ENCODE measurements at places on chromosomes 2 and 18.

GRCh38 chr2:37684809-37685208, 13.4 kb upstream of the CDC42EP3 start:
- DNase-seq: no peak

DNA sequence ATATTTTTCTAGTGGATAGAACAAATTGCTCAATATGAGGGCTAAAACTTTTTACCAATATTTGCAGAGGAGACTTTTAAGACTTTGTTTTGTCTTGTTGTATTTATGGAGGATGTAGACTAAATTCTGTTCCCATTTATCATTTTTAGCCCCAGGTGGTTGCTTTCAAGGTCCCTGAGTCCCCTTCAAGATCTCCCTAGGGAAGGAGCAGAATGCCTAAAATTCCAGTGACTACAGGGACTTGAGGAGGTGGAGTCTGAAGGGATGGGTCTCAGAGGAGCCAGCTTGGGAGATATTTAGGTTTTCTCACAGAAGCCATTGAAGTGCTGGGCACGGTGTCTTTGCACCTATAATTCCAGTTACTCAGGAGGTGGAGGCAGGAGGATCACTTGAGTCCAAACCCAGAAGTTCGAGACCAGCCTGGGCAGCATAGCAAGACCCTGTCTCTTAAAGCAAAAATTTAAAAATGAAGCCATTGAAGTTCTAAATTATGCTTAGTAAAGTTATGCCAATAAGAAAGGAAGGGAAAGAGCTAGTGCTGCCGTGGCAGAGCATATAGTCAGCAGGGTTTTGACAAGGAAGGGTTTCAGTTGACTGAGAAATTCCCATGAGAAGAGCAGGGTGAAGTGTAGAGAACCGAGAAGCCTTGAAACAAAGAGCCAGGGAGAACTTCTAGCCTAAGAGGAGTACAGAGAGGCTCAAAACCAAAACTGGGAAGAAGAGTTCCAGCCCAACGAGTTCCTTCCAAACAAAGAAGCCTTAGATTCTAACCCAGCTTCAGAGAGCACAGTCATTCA, 43.4 kb downstream of the COMMD1 start:
- DNase-seq: no peak

GRCh38 chr18:13289481-13290205, 71.1 kb downstream of the LDLRAD4 start:
- no peak for DNase-seq

- DNase-seq: no peak
These were observed 2.4 kb upstream of the DTNA start for GRCh38 chr18:34707670-34708069.

DNA sequence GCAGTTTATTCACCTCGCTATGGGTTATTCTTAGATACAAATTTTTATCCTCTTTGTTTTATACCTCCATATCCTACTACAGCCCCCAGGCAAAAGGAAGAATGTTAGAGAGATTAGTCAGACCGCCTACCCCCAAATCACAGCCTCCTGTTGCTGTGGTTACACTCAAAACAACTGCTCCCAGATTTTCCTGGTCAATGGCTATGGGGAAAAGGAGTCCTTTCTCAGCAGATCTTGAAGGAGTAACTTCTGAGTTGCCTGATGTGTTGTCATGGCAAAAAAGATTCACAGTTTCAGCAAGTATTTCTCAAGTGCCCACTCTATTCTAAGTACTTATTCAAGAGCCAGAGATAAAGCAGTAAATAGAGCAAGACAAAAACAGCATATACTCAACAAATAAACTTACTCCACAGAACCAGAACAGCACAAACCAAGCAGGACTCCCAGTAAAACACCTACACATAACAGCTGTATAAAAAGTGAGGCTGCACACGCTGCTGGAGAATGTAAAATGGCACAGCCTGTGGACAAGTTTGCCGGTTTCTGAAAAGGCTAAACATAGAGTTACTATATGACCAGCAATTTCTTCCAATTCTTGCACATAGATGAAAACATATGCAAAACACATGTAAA, 104.8 kb downstream of the NOL10 start:
- DNase-seq: no peak

GRCh38 chr2:147487286-147487977, 357.4 kb upstream of the ACVR2A start:
- DNase-seq: no peak

- DNase-seq: no peak
These were observed 84.6 kb downstream of the PLCL1 start for GRCh38 chr2:197889041-197889440.

DNA sequence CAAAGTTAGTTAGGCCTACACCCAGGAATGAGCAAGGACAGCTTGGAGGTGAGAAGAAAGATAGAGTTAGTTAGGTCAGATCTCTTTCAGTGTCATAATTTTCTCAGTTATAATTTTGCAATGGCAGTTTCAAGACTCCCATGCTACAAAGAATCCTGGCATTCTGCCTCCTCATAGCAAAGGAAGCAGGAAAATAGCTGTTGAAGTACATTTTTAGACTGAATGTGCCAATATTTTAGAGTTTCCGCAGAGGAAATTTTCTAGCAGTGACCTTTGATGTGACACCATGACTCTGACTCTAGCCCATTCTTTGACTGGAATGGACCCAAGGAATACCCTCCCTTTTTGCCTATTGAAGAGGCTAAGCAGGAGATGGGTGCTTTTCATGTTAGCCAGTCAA, 371.7 kb downstream of the PIK3C3 start:
- no peak for DNase-seq

DNA sequence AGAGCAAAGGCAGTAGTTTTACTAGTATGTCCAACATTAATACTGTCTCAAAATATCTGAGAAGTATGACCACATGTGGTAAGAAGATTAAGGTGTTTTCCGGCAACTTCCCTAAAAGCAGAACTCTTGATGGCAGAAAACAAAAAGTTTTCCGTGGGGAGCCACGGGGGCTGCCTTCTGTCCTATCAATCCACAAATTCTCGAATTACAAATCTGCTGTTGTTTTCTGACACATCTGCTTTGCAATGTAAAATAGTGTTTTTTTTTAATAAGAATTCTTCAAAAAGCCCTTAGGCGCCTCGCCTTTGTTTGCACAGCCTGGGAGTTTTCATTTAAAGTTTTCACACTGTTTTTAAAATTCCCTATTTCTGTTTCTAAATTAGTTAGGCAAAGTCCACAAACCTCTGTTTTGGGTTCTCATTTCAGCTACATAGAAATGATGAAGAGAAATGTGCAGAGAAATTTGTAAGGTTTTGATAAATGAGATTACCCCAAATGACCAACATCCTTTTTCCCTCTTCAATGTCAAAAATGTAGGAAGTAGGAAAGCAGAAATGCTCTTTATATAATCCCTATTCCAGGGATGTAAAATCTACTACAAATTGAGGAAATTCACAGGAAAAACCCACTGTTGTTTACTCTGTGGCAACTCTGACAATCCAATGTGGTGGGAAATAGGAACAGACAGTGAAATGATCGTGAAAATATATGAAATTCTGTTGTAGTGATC, 385.8 kb downstream of the ZEB2 start:
- DNase-seq: no peak

- DNase-seq: no peak
These were observed 74.0 kb upstream of the TEX51 start for GRCh38 chr2:126824663-126825062.

DNA sequence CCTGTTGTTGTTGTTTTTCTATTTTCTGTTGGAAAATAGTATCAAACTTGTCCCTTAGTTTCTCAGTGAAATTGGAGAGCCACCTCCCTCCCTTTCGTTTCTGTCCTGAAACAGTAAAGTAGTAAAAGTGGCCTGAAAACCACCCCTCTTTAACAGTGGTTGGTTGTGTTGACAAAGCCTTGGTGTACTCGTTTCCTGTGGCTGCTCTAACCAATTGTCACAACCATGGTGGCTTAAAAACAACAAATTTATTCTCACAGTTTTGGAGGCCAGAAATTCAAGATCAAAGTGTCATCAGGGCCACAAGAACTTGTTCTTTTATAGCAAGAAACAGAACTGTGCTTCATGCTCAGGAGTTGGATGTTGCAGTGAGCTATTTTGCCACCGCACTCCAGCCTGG, 4.0 kb upstream of the DYSF start:
- no peak for DNase-seq

DNA sequence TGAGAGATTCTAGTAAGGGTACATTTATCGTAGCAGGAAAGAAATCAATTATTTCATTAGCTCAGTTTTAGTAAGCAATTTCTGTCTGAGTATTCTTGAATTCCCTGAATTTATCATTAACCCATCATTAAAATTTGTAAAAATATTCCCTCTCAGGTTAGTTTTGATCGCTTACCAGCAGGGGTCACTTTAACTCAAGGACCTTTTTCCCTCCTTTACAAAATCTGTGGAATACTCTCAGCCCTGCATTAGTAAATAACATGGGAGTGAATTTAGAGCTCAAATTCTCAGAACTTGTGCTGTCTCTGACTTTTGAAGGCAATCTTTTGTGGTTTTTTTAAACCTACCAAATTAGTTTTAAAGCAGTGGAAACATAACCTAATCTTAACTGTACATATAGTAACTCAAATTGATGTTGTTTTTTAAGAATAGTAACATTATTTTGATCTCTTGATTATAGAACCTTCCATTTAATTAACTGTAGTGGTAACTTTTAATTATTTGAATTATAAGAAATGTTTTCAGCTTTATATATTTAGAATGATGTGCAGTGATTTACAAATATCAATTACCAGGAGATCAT, 97.2 kb downstream of the AGPS start:
- no peak for DNase-seq

GRCh38 chr2:212539072-212539880, 674 bp upstream of the ERBB4 start:
- no peak for DNase-seq

- DNase-seq: no peak
These were observed 34.5 kb upstream of the ARL5A start for GRCh38 chr2:151862700-151863099.

GRCh38 chr2:19226386-19226785, 132.0 kb downstream of the OSR1 start:
- DNase-seq: no peak

GRCh38 chr18:23585897-23586248, 433 bp downstream of the NPC1 start:
- no peak for DNase-seq

DNA sequence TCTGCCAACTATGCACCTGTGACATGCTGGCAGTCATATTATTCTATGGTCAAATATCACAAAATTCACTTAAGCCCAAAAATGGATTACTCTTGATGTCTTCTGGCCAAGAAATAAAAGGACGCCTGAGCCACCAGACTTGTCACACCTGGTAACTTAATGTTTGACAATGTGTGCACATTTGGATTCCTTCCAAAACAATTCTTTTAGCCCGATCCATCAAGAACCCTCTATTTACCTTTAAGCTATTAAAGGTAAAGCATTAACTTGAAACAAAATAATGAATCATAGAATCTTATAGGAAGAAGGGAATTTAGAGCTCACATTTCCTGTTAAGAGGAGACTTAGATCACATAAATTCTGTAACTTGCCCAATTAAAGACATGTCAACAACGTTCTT, 46.5 kb upstream of the NFU1 start:
- DNase-seq: no peak

- no peak for DNase-seq
These were observed 681.6 kb upstream of the KLHL29 start for GRCh38 chr2:22703286-22703920.

DNA sequence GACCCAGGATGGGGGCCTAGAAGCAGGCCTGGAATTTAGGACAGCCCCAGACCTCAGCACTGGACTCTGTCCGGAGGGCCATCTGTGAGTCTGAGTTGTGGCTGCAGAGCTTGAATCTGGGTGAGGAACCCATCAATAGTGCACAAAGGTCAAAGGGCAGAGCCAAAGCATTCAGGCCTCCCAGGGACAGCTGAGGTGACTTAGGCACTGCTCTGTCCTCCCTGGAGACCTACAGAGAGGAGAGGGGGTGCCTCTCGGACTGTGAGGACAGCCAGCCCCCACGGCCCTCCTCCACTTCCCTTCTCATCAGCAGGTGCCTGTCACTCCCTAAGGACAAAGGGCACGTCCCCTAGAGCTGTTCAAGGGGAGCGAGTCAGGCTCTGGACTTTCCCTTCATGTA, 25.1 kb upstream of the PRLH start:
- no peak for DNase-seq

GRCh38 chr18:78972930-78973331, 6.7 kb upstream of the SALL3 start:
- no peak for DNase-seq

DNA sequence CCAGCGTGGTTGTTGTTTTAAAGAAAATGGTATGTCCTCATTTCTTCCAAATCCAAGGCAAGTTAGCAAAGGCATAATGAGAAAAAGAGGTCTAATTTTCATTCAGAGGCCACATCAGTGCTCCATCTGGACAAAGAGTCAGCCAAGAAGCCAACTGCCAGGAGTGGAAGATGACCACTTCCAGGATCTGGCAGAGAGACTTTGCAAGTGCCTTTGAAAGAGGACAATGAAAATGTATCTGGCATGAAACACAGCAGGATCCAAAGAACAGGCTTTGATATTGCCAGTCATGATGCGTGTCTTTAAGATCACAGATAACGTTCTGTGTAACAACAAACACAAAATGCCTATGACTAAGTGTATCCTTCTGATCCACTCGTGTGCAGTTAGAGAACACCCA, 82.8 kb downstream of the AFF3 start:
- no peak for DNase-seq

GRCh38 chr2:203740871-203741281, 34.4 kb downstream of the CD28 start:
- peak; percentile 19 for DNase-seq

DNA sequence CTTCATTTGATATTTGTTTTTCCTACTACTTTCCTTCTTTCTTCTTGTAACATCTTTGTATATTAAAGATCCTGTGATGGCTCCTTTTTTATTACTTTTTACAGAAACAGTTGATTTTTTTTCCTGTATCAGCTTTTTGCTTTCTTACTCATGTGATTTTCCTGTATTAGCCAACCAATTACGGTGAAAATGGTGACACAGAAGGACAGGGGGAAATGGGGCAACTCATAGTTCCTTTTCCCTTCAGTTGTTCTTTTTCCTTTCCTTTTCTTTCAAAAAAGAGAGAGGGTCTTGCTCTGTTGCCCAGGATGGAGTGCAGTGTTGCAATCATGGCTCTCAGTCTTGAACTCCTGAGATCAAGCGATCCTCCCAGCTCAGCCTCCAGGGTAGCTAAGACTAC, 117.8 kb downstream of the ATL2 start:
- no peak for DNase-seq

DNA sequence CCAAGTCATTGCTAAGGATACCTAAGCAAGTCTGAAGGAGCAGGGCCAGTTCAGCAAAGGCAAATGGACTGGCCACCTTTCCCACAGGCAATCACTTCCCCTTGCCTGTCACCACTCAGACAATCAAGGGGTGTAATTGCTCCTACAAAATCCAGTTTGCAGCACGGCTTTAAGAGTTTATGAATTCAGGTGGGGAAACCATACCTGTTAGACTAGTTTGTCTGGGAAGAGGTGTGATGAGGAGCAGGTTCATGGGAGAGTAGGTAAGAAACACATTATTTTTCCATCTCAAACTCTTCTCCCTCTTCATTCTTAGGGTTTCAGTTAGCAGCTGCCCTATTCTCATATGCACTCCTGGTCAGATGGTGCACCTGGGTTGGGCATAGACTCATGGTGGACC, 102.5 kb downstream of the EVA1A start:
- no peak for DNase-seq

DNA sequence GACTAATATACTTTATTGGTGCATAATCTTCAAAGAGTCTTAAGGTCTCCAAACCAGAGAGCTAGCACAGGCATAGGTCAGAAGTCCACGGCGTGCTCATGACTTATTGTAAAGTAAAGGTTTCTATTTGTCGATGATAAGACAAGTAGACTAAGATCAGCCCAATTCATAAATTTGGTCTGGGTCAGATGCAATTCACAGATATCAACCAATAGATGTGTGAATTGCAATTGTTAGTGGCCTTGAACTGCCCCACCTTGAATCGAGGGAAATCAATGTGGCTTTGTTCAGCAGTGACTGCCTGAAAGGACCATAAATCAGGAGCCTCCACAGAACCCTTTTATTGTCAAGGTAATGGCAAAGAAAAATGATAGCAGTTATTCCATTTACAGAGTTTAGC, 39.1 kb upstream of the CPS1 start:
- no peak for DNase-seq

All from stimulated activated CD4-positive, alpha-beta T cell treated with anti-CD3 and anti-CD28 coated beads, Interleukin-1b, Interleukin-23, amount 100 ng/mL, for 1 hour (primary cell).